Natural killer cell treated with Interleukin-12 subunit alpha and Interleukin-12 subunit beta and Interleukin-15 and Interleukin-18, amount 100 ng/mL, for 72 hours (primary cell): ENCODE measurements at places on chromosomes 12 and 14. TPM values are rescaled to one million over a fixed set of nuclear protein-coding genes. Genes with fewer than 3 reads are reported as not detected.

The SLC41A2 gene
- 17.6 TPM for total RNA-seq

The PLEKHG7 gene
- not detected for total RNA-seq

- no peak for DNase-seq
Observed at GRCh38 chr12:57889500-57889989, 43.0 kb upstream of the CTDSP2 start.

DNA sequence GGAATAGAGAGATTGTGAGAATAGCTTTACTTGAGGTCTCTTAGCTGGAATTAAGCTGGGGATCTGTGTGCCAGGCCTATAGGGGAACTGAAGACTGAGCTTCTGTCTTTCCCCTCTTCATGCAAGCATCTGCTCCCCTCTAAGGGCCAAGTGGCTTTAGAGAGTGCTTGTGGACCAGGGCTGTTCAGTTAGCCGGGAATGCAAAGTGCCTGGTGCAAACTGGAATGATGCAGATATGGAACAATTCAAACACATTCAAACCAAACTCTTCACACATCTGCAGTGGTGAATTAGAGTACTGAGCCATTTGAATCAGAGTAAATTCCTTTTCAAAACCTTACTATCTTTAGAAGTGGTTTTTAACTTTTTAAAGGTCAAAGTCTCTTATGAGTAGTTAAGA lies 99.0 kb downstream of the LIN7A start:
- no peak for DNase-seq

DNA sequence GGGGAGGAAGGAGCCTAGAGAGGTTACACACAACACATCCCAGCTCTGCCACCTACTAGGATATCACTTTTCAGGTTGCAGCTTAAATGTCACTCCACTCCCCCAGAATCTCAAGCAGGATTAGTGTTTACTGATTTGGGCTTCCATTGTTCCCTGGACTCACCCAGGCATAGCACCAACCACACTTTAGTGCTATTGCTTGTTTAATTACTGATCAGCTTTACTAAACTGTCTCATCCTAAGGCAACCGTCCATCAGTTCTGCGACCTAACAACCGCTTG lies 6.1 kb upstream of the KRT18 start:
- DNase-seq = no peak

GRCh38 chr12:89779090-89779489 lies 70.5 kb upstream of the ATP2B1 start:
- no peak for DNase-seq

- no peak for DNase-seq
Observed at GRCh38 chr12:75660107-75660530, 148.7 kb upstream of the KRR1 start.

DNA sequence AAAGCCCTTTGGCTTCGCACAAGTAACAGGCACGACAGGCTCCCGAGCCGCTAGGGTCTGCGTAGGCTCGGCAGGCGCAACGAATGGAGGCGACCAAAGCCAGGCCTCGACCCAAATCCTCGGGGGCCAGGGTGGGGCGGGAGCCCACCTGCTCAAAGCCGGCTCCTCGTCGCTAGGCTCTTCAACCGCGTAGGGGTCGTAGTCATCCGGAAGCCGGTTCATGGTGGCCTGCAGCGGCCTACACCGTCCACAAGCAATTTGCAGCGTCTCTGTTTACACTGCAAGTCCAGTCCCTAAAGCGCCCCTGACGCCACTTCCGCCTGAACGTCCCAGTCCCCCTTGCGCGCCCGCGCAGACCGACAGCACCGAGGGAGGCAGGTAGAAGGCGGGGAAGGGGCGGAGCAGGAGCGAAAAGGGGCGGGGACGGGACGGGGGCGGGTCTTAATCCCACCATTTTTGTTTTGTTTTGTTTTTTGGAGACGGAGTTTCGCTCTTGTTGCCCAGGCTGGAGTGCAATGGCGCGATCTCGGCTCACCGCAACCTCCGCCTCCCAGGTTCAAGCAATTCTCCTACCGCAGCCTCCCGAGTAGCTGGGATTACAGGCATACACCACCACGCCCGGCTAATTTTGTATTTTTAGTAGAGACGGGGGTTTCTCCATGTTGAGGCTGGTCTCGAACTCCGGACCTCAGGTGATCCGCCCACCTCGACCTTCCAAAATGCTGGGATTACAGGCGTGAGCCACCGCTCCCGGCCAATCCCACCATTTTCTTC lies at the start of gene EAPP:
TSS of gene EAPP (minus strand) at position 295 of the 774 bp plus-strand sequence. CDS start at position 222, 73 bp downstream.
- peak; percentile 97 for DNase-seq
